ENCODE measurements at places on chromosomes 6 and 20.

DNA sequence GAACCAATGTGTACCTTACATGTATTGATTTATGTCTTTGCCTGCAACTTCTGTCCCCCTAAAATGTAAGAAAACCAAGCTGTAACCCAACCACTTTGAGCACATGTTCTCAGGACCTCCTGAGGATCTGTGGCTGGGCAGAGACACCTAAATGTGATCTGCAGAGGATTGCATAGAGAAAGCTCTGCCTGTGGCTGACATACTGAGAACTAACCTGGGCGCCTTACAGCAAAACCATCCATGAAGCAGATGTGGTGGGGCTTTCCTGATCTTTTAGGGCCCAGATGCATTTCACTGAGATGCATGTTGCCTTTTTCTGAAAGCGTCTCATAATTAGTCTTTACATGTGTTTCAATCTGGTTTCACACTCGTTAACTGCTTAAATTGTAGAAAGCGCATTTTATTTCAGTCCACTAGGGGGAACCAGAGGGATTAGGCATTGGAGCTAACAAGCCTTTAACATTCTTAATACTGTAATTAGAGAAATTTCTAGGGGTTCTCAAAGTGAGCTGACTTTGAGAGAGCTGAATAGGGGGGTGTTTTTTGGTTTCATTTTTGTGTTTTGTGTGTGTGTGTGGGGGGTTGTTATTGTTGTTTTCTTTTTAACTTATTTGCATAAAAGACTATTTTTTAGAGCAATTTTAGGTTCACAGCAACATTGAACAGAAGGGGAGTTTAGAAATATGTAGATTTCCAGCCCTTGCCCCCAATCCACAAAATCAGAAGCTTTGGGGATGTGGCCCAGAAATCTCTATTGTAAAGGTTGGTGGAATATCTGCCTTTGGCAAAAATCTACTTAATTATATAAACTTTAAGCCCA lies 50.9 kb upstream of the FAM184A start:
- peak; percentile 13 for DNase-seq

- peak; percentile 88 for DNase-seq
Measured at GRCh38 chr6:13710552-13711323, 897 bp downstream of the RANBP9 start.

DNA sequence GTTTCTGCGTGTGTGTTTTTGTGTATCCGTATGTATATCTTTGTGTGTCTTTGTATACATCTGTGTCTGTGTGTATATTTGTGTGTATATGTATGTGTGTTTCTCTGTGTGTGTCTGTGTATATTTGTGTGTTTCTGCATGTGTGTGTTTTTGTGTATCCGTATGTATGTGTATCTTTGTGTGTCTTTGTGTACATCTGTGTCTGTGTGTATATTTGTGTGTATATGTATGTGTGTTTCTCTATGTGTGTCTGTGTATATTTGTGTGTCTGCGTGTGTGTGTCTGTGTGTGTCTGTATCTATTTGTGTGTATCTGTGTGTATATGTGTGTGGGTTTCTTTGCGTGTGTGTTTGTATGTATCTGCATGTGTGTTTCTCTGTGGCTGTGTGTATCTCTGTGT lies 192.6 kb downstream of the CDH4 start:
- DNase-seq: no peak

DNA sequence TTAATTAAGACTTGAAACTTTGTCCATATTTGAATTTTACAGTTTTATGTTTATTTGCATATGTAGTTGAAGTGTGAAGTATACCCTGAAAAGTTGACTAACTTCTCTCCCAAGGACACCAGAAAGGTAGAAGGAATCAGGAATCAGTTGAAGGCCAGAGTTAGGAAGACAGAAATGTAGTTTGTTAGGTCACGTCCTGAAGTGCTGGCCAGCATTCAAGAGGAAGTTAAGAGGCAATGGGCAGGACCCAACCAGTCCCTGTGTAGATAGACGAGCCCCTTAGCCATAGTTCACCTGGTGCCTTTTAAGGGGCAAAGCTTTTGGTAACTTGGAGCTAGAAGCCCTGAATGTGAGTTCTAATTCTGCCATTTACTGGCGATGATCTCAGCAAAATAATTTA lies 250.4 kb upstream of the KCNQ5 start:
- no peak for DNase-seq

- peak; percentile 48 for DNase-seq
Measured at GRCh38 chr6:84422380-84422968, 195.0 kb upstream of the CEP162 start.

GRCh38 chr6:40910260-40910893 lies 128.6 kb downstream of the UNC5CL start:
- DNase-seq: no peak

DNA sequence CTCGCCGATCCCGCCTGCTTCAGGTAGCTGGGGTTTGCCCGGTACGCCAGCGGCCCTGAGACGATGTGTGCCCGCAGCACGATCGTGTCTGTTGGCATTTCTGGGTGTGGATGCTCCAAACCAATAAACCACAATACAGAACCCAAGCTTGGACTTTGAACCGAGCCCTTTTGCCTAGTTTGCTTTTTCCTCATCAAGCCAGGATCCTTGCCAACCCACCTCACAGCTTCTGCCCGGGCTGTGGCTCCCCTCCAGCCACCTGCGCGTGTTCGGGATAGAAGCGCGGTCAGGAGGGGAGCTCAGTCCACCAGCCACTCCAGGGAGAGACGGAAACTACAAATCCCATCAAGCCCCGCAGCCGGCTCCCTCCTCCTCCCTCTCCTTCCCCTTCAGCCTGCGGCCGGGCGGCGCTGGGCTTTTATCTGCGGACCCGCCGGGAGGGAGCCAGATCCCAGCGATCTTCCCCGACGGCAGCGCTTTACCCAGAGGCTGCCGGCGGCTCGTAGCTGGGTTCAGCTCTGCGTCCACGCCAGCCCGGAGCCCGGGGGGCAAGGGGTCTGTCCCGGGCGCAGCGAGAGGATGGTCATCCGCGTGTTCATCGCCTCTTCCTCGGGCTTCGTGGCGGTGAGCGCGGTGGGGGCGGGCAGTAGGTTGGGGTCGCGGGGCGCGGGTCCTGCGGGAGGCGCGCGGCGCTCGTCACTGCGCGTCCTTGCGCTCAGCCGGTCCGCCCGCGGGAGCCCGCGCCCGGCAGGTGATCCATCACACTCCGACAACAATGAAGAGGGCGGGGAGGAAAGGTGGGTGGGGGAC lies at the start of gene SH3BGRL2:
SH3BGRL2 (plus strand) TSS at position 447 of the 810 bp plus-strand sequence; CDS start at position 580, 133 bp downstream.
- peak; percentile 27 for DNase-seq

- DNase-seq: no peak
Measured at GRCh38 chr20:17693444-17694001, 6.2 kb upstream of the BANF2 start.

DNA sequence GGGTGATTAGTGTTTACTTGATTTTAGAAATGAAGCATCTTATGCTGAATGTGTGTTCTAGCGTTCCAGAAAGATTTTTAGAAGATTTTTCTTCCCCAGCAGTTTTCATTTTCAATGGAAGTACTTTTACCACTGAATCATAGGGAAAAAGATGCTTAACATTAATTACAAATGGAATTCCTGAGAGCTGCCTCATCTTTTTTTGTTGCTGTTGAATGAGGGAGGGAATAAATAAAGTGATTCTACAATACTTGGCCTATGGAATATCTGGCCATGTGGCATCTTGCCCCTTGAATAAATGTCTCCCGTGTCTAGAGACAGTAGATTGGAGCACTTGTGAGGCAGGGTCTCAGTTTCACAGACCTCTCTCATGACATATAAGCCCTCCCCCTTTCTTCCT lies 44.1 kb upstream of the SLC22A1 start:
- DNase-seq: no peak

GRCh38 chr6:72890233-72890632 lies 268.4 kb downstream of the KCNQ5 start:
- no peak for DNase-seq

DNA sequence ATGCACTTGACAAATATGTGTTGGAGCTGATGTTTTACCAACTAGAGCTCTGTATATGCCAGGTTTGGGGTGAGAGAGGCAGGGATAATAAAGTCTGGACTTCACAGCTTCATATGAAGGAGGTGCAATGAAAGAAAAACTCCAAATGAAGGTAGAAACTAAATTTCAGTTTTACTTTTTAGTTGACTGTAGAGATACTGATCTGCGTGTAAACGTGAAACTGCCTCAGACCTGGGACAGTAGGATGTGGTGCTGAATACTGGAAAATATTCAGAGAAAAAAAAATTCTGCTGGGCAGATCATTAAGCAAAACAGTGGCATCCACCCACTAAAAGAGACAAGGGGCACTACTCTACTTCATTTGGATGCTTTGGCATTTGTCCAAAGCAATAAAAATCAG lies 94.5 kb downstream of the BACH2 start:
- no peak for DNase-seq

- DNase-seq: no peak
Measured at GRCh38 chr20:34022151-34022838, 28.6 kb downstream of the RALY start.

DNA sequence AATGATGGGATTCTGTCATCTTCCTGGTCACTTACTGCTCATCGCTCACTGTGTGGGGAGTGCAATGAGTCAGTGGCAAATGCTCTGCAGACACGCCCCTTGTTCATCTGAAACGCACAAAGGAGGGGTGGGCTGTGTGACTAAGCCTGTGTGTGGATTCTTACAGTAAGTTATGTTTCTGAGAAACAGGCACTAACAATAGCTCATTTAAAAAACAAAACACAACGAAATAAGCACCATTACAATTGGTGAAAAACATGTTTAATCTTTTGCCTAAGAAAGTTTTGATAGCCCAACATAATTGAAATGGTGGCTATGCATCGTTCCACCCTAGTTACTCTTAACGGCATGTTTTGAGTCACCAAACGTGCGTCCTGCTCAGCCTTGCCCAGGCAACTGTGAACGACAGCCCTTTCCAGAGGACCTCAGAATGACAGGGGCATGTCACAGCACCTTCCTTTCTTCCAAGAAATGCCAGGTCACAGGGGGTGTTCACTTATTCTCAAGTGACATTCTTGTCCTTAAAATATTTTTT lies 118.4 kb upstream of the SGK1 start:
- DNase-seq: peak; percentile 87

- peak; percentile 95 for DNase-seq
Measured at GRCh38 chr6:18122128-18123093, at the start of gene NHLRC1. Gene NHLRC1 (minus strand): TSS chr6:18122677. CDS start chr6:18122606, 71 bp downstream.

DNA sequence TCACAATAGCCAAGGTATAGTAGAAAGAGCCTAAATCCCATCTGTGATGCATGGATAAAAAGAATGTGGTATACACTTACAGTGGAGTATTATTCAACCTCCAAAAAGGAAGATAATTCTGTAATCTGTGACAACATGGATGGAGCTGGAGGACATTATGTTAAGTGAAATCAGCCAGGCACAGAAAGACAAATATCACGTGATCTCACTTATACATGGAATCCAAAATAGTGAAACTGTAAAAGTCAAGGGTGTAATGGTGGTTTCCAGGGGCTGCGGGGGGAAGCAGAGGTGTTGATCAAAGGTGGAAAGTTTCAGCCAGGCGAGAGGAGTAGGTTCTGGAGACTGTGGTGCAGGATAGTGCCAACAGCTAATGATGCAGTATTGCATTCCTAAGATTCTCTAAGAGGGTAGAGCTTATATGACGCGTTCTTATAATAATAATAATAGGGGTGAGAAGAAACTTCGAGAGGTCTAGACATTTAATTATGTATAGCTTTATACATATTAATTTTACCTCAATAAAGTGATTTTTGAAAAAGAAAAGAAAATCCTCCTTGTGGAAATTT lies 246.1 kb downstream of the FOXA2 start:
- no peak for DNase-seq

- no peak for DNase-seq
Measured at GRCh38 chr20:59785986-59786795, 147.2 kb downstream of the SYCP2 start.

GRCh38 chr20:61271312-61272231 lies 19.5 kb downstream of the CDH4 start:
- no peak for DNase-seq

DNA sequence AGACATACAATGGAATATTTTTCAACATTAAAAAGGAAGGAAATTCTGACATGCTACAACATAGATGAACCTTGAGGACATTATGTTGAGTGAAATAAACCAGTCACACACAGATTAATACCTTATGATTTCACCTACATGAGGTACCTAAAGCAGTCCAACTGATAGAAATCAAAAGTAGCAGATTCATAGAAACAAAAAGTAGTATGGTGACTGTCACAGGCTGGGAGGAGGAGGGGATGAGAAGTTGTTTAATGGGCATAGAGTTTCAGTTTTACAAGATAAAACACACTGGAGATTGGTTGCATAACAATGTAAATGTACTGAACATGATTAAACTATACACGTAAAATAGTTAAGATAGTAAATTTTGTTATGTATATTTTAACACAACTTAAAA lies 48.5 kb upstream of the OLIG3 start:
- no peak for DNase-seq

DNA sequence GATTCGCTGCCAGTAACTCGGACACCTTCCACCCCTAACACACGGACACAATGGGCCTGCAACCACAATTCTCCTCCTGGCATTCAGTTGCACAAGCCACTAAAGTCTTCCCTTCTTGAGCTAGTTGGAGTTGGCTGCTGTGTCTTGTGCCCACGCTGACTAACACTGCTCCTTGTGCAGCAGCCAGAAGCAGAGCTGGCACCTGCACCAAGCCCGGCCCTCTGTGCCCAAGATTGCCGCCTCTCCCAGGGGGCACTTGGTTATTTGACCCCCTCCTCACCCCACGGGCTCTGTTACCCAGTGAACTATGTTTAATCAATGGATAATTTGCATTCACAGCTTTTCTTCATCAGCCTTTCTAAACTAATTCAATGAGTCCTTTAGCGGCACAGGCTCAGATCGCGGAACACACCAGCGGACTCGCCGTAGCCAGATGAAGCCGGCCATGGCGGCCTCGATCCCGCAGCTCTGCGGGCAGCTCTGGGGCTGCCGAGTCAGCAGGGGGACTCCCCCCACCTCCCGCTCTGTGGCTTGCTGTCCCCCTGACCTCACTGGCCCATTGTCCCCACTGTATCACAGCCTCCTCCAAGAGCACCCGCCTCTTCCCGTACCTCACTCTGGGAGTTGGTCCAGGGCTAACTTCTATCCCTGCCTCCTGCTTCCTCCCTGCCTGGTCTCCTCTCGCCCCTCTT lies 94.8 kb upstream of the AFDN start:
- no peak for DNase-seq

DNA sequence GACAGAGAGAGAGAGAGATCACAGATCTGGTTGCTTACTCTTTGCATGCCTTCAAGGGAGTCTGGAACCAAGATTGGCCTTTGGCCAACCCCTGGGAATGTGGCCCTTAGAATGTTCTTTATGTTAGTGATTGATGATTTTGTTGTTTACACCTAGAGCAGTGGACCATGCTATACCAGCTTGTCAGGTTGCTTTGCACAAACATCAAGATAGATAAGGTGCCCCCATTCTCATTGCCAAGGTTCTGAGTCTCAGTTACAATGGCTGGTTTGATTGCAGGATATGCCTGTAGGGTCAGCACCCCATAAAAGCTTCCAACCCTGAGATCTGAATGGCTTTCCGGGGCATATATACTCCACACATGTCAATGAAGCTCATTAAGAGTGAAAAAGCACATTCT lies 53.5 kb upstream of the SLC2A12 start:
- DNase-seq: no peak

DNA sequence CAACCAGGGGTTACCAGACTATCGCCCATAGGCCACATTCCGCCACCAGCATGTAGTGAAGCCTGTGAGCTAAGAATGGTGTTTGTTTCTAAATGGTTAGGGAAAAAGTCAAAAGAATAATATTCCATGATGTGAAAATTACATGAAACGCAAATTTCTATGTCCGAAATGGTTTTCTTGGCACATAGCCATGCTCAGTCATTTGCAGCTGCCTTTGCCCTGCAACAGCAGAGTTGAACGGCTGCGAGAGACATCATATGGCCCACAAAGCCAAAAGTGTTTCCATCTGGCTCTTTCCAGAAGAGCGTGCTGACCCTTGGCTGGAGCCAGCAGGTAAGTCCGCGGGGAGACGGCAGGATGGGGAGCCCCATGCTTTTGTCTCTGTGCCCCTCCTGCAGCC lies 60.7 kb downstream of the FAM120B start:
- DNase-seq: no peak
